ENCODE measurements at places on chromosomes 3 and 15. TPM values are rescaled to one million over a fixed set of nuclear protein-coding genes. Genes with fewer than 3 reads are reported as not detected.

DNA sequence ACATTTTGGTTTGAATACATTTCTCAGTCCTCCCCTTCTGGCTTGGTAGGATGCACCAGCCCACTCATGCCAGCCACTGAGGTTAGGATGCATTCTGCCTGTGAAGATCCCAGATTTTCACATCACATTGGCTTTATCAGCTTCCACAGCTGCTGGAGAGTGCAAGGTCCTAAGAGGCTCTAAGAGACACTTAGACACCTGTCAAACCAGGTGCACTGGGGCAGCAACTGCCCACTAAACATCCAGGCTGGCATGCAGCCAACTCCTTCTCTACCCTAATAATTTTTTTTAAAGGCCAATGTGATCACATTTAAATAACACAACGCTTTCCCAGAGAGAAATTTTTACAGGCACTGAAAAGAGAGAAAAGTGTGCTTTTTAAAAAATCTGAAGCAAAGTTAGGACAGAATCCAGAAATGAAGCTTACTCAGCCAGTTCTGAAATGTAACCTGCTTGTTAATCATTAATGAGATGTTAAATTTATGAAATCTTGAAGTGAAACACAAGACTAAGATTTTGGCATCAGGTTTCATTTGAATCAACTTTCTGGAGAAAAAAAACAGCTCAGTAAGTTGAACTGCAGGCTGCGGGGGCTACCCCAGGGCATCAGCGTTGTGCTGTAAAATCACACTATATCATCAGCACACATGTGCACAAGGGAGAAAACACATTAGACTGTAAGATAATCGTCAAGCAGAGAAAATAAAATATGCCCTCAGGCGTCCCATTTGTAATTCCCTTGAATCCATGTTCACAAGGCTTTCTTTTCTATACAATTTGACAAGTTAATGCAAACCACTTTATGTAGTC, 312.9 kb downstream of the ZBBX start:
- no peak for DNase-seq

GRCh38 chr15:76904461-76905012, 603 bp downstream of the SCAPER start:
- DNase-seq: peak; percentile 29

DNA sequence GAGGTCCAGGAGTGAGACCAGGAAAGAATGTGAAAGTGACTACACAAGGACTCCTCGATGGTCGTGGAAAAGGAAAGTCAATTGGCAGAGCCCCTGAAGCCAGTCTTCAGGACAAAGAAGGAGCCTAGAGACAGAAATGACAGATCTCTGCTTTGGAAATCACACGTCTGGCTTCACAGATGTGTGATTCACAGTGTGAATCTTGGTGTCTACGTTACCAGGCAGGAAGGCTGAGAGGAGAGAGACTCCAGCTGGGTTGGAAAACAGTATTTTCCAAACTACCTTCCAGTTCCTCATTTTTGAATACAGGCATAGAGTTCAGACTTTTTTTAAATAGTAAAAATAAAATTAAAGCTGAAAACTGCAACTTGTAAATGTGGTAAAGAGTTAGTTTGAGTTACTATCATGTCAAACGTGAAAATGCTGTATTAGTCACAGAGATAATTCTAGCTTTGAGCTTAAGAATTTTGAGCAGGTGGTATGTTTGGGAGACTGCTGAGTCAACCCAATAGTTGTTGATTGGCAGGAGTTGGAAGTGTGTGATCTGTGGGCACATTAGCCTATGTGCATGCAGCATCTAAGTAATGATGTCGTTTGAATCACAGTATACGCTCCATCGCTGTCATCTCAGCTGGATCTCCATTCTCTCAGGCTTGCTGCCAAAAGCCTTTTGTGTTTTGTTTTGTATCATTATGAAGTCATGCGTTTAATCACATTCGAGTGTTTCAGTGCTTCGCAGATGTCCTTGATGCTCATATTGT, 6.0 kb downstream of the CCR2 start:
- no peak for DNase-seq

- no peak for DNase-seq
Observed at GRCh38 chr3:171058058-171058457, 31.5 kb upstream of the SLC2A2 start.

DNA sequence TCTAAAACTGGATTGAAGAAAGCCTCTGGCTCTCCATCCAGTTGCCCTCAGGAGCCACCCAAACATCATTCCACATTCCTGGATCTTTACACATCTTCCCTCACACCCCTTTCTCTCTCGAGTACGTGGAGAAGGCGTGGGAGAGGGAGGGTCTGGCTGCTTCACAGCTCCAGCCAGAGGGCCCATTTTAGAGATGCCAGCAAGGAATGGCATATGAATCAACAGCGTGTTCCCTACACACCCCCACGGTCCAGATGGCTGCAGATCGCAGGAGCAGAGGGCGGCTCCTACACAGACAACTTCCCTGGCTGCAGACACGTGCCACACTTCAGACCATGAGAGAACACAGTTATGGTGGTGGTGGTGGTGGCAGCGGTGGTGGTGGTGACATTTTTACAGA, 280.1 kb downstream of the ERC2 start:
- no peak for DNase-seq

- DNase-seq: no peak
Observed at GRCh38 chr15:65447145-65447544, 24.4 kb upstream of the IGDCC4 start.

- DNase-seq: peak; percentile 12
Observed at GRCh38 chr3:33438284-33438668, 1.9 kb downstream of the UBP1 start.

- DNase-seq: no peak
Observed at GRCh38 chr3:122132949-122133540, 50.4 kb upstream of the CASR start.

GRCh38 chr15:74422652-74423430, 10.9 kb downstream of the SEMA7A start:
- no peak for DNase-seq

GRCh38 chr3:86658876-86659275, 332.1 kb downstream of the VGLL3 start:
- no peak for DNase-seq

GRCh38 chr3:9013782-9014563, 50.7 kb upstream of the RAD18 start:
- DNase-seq: no peak

DNA sequence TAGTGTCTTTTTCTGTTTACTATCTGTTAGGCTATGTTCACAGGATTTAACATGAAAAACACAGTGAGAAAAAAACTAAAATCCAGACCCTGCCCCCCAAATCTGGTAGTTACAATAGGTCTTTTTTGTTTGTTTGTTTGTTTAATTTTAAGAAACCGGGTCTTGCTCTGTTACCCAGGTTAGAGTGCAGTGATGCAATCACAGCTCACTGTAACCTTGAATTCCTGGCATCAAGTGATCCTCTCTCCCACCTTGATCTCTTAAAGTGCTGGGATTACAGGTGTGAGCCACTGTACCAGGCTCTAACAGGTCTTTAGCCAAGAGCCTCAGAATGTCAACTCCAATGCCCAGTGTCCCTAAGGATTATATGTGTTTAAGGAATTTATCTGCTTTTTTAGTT, 88.0 kb upstream of the GOLIM4 start:
- DNase-seq: no peak

GRCh38 chr3:111324151-111324550, 217.8 kb upstream of the CD96 start:
- no peak for DNase-seq

DNA sequence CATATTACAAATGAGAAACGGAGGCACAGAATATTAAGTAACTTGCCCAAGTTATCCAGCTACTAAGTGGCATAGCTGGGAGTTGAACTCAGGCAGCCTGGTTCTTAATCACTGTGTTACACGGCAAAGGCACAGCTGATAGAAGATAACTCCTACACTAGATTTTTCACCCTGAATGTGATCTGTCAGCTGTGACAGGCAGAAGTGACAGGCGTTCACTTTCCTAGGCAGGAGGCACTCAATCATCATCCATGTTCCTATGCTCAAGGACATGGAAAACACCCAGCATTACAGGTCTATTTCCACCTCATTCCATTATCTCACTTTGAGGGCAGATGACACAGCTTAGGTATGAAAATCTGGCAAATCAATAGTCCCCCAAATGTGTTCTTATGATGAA, 35.6 kb downstream of the TBC1D2B start:
- DNase-seq: no peak

DNA sequence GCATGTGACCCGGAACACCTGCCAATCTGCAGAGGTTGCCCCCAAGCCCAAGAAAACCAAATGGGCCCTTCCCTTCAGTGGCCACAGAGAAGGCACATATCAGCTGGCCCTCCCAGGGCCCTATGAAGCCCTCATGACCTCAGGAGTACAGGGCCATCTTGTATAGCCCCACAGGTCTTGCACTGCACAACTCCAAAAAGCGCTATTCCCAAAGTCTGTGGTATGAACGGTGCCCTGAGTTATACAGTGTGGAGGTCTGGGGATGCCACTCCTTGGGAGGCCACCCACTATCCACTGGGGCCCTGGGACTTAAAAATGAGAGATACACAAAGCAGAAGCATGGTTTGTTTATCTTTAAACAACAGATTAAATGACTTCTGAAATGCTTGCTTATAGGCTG, 61.5 kb downstream of the CAPN7 start:
- no peak for DNase-seq

DNA sequence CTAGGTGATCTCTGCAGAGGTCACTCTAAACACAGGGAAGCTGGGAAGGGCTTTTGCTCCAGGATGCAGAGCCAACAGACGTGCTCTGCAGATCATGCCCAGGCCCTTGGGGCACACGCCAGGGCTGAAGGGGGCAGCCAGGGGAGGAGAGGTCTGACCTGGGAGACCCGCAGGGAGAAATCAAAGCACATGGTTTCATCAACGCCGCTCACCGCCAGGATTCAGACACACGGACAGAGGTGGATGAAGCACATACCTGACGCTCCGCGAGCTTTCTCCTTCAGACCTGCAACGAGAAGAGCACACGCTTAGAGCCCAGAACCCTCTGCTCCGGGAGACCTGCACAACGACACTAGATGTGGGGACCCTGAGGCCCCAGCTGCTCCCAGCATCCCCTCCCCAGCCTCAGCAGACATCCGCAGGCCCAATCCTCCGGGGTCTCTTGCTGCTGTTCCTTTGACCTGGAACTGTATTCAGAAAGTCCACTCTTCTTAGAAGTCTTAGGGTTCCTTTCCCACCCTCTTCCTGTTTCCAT, 90.7 kb upstream of the IQSEC1 start:
- no peak for DNase-seq

GRCh38 chr3:38599886-38600285, 49.6 kb downstream of the SCN5A start:
- no peak for DNase-seq

DNA sequence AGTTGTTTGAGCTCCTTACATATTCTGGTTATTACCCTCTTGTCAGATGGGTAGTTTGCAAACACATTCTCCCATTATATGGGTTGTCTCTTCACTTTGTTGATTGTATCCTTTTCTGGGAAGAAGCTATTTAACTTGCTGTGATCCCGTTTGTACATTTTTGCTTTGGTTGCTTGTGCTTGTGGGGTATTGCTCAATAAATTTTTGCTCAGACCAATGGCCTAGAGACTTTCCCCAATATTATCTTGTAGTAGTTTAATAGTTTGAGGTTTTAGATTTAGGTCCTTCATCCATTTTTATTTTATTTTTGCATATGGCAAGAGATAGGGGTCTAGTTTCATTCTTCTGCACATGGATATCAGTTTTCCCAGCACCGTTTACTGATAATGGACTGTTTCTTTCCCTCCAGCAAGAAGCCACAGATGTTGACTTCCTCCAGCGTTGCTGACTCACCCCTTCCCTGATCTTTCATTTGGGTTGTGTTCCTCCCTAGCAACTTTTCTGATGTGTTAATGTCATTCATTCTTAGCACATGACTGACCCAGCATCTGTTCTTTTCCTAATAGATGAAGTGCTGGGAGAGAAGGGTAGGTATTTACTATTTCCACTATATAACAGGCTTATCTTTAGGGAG, 166.7 kb upstream of the SGO1 start:
- DNase-seq: no peak

- DNase-seq: no peak
Observed at GRCh38 chr3:65960087-65960486, 78.6 kb downstream of the MAGI1 start.

DNA sequence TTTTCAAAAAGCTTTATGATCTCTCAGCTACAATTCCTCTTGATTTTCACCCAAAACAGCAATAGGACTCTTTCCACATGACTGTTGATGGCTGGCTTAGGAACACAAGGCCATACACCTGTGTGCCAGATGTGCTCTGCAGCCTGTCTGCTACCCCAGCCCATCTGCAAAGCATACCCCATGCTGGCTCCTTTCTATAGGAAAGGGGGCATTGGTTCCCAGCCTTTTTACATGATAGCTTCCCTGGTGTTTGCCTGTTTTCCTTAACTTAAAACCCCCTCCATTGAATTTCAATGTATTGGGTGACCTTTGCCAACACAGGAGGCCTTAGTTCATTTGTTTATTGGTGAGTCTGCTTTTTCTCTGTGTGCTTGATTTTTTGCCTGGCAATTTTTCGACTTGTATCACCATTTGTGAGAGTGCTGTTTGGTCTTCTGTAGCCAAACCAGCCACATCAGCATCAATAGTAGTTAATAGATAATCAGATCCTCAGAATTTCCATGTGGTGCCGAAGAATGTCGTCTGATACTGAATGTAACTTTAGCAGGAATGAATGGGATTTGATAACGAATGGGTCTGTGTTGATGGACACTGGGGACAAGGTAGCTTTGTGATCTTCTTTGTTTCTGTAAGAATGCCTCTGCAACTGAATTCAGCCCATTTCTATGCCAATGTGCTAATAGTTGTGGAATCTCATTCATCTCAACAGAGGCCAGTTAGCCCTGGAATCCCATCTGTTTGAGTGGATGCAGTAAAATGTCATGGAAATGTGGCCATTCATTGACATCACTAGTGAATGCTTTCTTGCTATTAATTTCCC, 272.2 kb upstream of the RARB start:
- DNase-seq: no peak

DNA sequence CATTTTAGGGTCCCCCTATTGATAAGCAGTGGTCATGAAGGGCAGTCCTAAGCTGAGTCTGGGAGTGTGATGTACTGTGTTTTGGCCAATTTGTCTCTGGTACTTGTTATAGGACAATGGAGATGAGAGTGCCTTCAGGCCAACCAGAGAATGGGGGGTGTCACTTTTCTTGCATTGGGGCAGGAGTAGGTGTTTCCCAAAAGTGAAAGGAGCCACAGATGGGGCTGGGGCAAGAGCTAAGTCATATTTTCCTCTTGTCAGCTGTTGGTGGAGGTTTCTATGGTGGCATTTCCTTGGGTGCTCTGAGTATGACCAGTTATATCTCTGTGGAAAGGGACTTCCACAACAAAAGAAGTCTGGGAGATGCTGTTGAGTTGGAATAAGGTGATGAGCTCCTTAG, 24.7 kb upstream of the BSN start:
- DNase-seq: no peak

Gene PYDC2
- not detected for polyA plus RNA-seq

Gene C3orf70
- polyA plus RNA-seq: 9.8 TPM

Gene KCNH8
- polyA plus RNA-seq: 1.2 TPM

Gene DNAJA4
- polyA plus RNA-seq: 21.2 TPM

Gene GOLGA8J
- 1.2 TPM for polyA plus RNA-seq

Gene GOLGA8K
- 1.5 TPM for polyA plus RNA-seq

Gene CPNE9
- not detected for polyA plus RNA-seq

Gene PRSS50
- polyA plus RNA-seq: 1.2 TPM

Gene SLC22A13
- 1.2 TPM for polyA plus RNA-seq

Gene HDGFL3
- polyA plus RNA-seq: 87.7 TPM

All from left renal pelvis (tissue), 4 donors.